ENCODE measurements at places on chromosomes 16 and 17.

DNA sequence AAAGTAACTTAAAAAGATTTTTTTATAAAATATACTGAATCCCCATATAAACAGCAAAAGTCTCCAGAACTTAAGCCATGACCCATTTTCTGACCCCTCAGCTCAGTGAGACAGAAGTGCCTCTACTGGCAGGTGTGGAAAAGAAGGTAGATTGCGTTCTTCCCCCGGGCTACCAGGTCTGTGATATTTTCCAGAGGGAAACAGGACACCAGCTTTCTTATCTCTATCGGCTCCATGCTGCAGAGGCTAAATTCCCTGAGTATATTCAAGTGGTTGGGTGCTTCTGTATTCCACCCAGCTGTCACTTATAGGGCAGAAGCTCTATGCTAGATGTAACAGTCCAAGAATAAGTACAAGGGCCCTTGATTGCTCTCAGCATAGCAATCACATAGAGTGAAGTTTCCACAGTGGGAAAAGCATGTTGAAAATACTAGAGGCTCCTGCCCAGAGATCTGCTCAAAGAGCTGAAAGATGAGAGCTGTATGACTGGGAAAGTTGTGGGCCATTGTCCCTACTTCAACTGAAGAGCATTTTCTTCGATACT, 687.3 kb downstream of the CDH11 start:
- peak; percentile 54 for DNase-seq

DNA sequence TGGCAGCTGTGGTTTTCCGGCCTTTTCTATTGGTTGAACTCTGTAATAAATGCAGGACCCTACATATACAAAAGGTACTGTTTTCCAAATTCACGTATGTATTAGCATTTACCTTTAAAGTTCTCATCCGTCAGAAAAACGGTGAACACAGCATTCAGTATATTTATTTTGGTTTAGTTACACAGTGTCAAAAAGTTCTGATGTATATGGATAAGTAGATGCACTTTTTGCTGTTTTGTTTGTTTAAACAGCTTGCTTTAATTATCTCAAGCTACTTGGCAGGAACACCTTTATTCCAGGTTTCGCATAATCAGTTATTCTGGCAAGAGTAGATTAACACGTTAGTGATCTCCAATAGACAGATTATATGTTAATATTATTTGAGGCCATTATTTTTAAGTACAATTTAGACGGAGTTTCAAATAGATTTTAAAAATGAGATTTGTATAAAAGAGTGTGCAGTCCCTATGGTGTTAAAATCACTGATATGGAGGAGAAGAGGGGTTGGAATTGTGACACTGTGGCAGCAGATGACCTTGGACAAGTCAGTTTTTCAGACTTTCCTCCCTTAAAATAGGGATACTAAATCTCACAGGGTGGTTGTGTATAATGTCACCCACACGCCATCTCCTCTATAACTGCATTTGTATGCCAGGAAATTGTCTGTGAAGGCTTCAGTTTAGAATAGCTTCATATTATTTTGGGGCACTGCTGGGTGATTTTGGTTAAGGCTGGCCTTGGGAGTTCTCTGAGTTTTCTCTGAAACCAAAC, 2.1 kb downstream of the HERPUD1 start:
- DNase-seq = no peak

- DNase-seq = no peak
Observed at GRCh38 chr16:877242-878071, 76.9 kb upstream of the GNG13 start.

GRCh38 chr17:64718058-64718457, 56.0 kb upstream of the SMURF2 start:
- DNase-seq = no peak
